Activated CD4-positive, alpha-beta memory T cell treated with anti-CD3 and anti-CD28 coated beads, Interleukin-2, amount 10 ng/mL, durations not matched to agents 7 days and 5 days (primary cell): ENCODE measurements at places on chromosomes 4 and X. TPM values are rescaled to one million over a fixed set of nuclear protein-coding genes. Genes with fewer than 3 reads are reported as not detected.

- peak overlapping the region; percentile 84 for H3K27ac ChIP-seq
- H3K4me1 ChIP-seq, result peaks cover 37% of the 10 kb centered on the region
- DNase-seq, result no peak
- H3K4me3 ChIP-seq, result peak overlapping the region; percentile 90
Measured at GRCh38 chrX:48677516-48677915, 6.1 kb upstream of the WAS start.

GRCh38 chr4:34953145-34953799 is 1291.0 kb downstream of the ARAP2 start:
- H3K4me1 ChIP-seq, result no peaks in the 10 kb centered on the region
- no peak for DNase-seq
- H3K4me3 ChIP-seq, result no peak overlapping the region
- H3K27ac ChIP-seq, result no peak overlapping the region
- no peaks in the 10 kb centered on the region for H3K36me3 ChIP-seq

DNA sequence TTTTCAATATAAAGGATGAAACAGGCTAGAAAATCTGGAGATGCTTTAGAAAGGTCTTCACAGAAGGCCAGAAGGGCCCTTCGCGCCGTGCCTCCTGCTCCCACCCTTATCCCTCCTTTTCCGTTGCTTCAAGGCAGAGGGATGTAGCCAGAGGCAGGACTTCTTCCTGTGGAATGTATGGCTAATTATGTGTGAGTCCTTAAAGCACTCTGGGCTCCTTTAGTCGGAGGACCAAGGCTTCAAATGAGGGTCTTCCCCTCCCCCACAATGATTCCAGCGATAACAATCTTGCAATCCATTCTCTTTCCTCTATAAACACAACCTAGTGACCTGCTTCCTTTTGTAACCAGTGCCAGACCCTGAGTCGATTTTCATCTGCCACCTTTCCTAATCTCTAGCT is 103.5 kb downstream of the GPC3 start:
- no peak overlapping the region for H3K27ac ChIP-seq
- no peak for DNase-seq
- no peak overlapping the region for H3K4me3 ChIP-seq
- H3K27me3 ChIP-seq, result peaks cover 2% of the 10 kb centered on the region
- H3K4me1 ChIP-seq, result no peaks in the 10 kb centered on the region

GRCh38 chr4:97496298-97496873 is 646.9 kb downstream of the STPG2 start:
- H3K4me1 ChIP-seq, result no peaks in the 10 kb centered on the region
- no peak for DNase-seq
- no peaks in the 10 kb centered on the region for H3K27me3 ChIP-seq
- H3K4me3 ChIP-seq, result no peak overlapping the region
- no peaks in the 10 kb centered on the region for H3K36me3 ChIP-seq

- no peak overlapping the region for H3K27ac ChIP-seq
- H3K27me3 ChIP-seq, result peaks cover 8% of the 10 kb centered on the region
- H3K4me1 ChIP-seq, result peaks cover 2% of the 10 kb centered on the region
- H3K36me3 ChIP-seq, result no peaks in the 10 kb centered on the region
Measured at GRCh38 chr4:123438031-123438430, 41.4 kb downstream of the SPRY1 start.

DNA sequence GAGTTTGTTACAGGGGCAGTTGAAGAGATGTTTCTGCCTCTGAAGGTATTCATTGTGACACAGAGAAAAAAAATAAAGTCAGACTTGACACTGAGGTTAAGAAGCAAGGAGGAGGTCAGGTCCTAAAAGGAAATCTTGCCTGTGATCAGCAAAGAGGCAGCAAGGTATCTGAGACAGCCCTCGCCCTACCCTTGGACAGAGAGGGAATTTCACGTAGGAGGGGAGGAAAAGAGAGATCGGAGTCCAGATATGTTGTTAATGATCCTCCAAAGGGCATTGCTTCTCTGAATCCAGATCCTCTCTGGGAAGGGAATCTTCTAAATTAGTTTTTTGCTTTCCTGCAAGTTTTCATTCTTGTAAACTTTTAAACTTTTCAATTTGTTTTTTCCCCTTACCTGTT is 15.3 kb upstream of the PRR27 start:
- no peaks in the 10 kb centered on the region for H3K27me3 ChIP-seq
- H3K27ac ChIP-seq, result no peak overlapping the region
- DNase-seq, result no peak
- H3K4me1 ChIP-seq, result no peaks in the 10 kb centered on the region
- H3K36me3 ChIP-seq, result no peaks in the 10 kb centered on the region
- H3K4me3 ChIP-seq, result no peak overlapping the region

- no peaks in the 10 kb centered on the region for H3K4me1 ChIP-seq
- peaks cover 9% of the 10 kb centered on the region for H3K27me3 ChIP-seq
- no peaks in the 10 kb centered on the region for H3K36me3 ChIP-seq
- H3K4me3 ChIP-seq, result no peak overlapping the region
- no peak overlapping the region for H3K27ac ChIP-seq
Measured at GRCh38 chrX:153434801-153435200, 11.1 kb downstream of the TREX2 start.

GRCh38 chrX:38652934-38653442 is 91.6 kb downstream of the TSPAN7 start:
- H3K27me3 ChIP-seq, result no peaks in the 10 kb centered on the region
- no peak overlapping the region for H3K27ac ChIP-seq
- H3K4me3 ChIP-seq, result no peak overlapping the region
- no peaks in the 10 kb centered on the region for H3K4me1 ChIP-seq
- no peaks in the 10 kb centered on the region for H3K36me3 ChIP-seq

The TEX13B gene
- total RNA-seq, result not detected

The TRAPPC11 gene
- 36.1 TPM for total RNA-seq

The PABPC1L2B gene
- total RNA-seq, result not detected

The STS gene
- total RNA-seq, result 1.3 TPM

The BEX3 gene
- total RNA-seq, result 20.0 TPM
